C1 segment of cervical spinal cord (tissue), 14 donors: ENCODE measurements at places on chromosomes 7 and 10.

DNA sequence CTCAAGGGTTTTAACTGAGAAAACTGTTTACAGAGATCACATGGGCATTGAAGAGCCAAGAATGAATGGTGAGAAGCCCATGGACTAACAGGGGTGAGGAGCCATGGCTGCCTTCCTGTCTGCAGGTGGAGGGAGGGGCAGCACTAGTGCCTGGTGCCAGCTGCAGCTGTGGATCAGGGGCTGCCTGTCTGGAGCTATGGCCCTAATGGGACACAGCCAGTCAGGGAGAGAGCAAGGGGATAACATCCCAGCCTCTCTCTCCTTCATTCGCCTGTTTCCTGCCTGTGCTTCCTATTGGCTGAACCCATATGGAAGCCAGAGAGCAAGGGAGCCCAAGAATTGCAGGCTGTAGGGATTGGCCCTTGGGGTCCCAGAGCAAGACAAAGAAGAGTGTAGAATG, 125.8 kb upstream of the GAD2 start:
- DNase-seq, result no peak

- DNase-seq, result no peak
Measured at GRCh38 chr7:84230491-84230890, 35.9 kb upstream of the SEMA3A start.

DNA sequence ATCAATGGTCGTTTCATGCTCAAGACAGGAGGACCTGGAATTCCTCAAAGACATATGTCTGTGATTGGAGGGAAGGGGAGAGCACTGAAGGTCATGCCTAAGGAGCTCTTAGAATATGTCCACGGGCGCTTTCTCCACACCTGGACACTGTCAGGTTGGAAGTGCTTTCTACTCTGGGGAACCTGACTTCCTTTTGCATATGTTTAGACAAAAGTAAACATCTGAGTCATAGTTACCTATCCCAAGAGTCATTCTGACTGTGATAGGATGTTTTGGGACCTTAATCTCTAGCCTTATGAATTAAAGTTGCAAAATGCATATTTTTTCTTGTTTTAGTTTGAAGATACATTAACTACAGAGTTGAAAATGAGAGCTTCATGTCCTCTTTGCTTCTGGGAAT, 251.7 kb downstream of the KLF6 start:
- no peak for DNase-seq

- no peak for DNase-seq
Measured at GRCh38 chr10:74623786-74624185, 202.6 kb upstream of the KAT6B start.

GRCh38 chr7:86776136-86776535, 132.4 kb downstream of the GRM3 start:
- DNase-seq, result no peak

GRCh38 chr7:111088328-111088727, 2.6 kb upstream of the LRRN3 start:
- DNase-seq, result no peak

DNA sequence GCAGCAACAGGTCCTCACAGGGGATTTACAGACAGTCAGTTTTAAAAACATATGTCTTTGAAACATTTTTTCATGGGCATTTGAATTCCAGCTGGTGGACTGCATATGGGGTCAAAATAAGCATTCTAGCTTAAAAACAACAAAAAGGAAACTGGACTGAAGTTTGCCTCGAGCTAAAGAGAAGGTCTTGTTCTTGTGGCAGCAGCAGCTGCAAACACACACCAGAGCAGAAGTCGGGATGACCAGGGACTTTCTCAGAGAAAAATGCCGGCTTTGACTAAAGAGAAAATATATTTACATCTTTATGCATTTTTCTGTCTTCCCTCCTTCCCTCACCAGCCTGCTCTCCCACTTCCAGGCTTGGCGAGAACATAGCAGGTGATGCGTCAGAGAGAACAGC, 361.4 kb downstream of the CXCL12 start:
- DNase-seq, result no peak

GRCh38 chr10:12649012-12649584, 299.8 kb downstream of the CAMK1D start:
- DNase-seq, result no peak

- no peak for DNase-seq
Measured at GRCh38 chr7:159317294-159317693, 172.6 kb upstream of the VIPR2 start.

- DNase-seq, result peak; percentile 32
Measured at GRCh38 chr7:113086431-113086888, at the start of gene GPR85. Gene GPR85, minus strand, starts transcription at chr7:113086827. Its CDS starts 2,106 bp downstream, at chr7:113084721.

DNA sequence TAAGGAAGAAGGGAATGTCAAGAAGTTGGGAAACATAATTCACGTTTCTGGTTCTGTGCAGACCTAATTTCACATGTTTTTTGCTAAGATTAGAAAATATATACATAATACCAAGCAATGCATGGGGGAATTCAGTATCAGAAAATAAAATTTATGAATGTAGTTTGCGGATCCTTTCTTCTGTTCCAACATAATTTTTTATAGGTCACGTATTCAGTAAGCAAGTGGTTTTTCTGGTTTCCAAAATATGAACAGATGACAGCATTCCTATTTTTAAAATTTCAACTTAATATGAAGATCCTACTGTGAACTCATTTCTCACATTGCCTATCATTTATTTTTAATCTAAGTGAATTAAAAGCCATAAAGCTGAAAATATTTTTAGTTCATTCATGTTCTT, 560.0 kb upstream of the NRG3 start:
- DNase-seq, result no peak

DNA sequence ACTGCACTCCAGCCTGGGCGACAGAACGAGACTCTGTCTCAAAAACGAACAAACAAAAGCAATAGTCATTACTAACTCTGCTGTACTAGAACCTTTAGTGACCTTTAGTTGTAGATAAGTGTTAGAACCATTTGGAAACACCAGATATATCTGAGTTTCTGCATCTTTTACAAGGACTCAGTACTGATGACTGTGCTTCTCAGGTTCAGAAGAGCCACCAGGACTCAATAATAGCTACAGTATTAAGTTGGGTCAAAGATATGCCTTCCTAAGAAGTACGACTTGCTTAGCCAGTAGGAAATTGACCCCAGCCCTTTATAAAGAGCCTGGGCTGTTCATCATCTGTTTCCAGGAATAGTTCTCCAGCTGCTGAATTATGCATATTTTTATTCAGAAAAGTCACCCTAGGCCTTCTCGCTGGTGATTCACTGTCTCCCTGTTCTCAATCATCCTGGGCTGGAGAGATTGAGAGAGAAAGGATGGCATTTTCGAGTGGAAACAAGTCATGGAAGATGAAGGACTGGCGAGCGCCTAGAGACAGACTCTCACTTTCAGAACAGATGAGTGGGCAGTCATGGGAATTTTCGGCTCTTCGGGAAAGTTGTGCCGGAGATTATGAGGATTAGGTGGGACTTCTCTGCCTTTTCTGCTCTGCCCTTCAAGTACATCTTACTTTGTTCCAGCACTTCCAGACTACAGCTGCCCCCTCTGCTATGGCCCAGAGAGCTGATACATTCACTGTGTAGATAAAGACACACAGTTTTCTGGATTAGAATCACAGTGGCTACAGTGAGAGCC, 316.1 kb downstream of the CCDC3 start:
- DNase-seq, result no peak
